Daoy (cell line): ENCODE measurements at places on chromosomes 5 and 9. TPM values are rescaled to one million over a fixed set of nuclear protein-coding genes. Genes with fewer than 3 reads are reported as not detected.

Gene CCNO
- 6.2 and 7.1 TPM in 2 replicates for total RNA-seq

- no peak for DNase-seq
Measured at GRCh38 chr9:136928591-136928990, 15.9 kb downstream of the FBXW5 start.

DNA sequence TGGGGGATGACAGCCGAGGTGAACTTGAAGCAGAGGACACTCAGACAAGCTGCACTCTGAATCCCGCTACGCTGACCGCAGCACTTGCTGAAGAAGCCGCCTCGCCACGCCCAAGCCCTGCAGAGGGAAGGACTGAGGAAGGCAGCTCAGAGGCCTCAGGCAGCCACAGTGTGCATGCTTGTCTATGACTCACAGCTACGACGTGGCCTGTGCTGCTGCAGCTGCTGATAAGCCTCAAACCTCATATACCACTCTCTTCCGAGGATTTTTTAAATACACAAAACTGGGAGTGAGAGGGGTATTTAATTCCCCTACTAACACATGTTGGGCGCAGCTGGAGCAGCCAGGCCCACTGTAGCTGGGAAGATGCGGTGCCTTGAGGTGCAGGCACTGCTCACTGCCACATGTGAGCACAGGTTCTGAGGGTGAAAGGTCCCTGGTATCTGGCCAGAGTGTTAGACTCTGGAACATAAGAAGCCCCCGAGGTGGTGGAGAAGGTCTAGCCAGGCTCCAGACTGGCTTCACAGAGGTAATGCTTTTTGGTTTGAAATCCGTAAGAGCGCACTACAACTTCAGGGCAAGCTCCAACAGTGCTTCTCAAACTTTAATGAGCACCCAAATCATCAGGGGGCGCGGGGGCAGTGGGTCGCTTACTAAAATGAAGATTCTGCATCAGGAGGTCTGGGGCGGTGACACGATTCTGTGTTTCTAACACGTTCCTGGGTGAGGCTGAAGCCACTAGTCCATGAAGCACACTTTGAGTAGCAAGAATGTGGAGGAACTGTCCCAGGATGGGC, 196.8 kb downstream of the AUH start:
- DNase-seq, result peak; percentile 99

Gene CD274
- 17.0 and 21.1 TPM in 2 replicates for total RNA-seq

Gene TSSK1B
- total RNA-seq, result not detected in 2 replicates
